NK-92 treated with Interleukin-12 subunit alpha and Interleukin-12 subunit beta, amount 100 ng/mL, for 24 hours (cell line): ENCODE measurements at places on chromosomes 13 and 19.
A peak's percentile ranks its signal among the peaks of the same experiment; 100 is the strongest.

- no peak for DNase-seq
Measured at GRCh38 chr19:47190167-47190727, 40.8 kb downstream of the BBC3 start.

- no peak for DNase-seq
Measured at GRCh38 chr19:40632311-40633036, 31.3 kb downstream of the LTBP4 start.

- DNase-seq = no peak
Measured at GRCh38 chr19:38917516-38917915, 5.5 kb upstream of the CCER2 start.

DNA sequence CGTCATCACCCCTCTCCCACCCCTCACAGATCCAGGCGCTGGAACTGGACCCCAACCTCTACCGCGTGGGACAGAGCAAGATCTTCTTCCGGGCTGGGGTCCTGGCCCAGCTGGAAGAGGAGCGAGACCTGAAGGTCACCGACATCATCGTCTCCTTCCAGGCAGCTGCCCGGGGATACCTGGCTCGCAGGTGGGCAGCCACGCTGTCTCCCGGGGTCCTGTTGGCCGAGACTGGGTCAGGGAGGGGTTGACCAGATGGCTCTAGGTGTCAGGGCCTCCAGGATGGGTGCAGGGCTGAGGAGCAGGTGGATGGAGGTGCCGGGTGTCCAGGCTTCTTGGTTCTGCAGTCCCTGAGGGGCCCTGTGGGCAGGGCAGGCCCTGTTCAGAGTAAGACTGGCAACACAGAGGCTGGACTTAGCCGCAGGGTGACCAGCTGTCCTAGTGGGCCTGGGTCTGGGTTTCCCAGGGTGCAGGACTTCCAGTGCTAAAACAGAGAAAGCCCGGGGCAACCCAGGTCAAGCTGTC lies 58.1 kb downstream of the MYH14 start:
- DNase-seq = no peak

GRCh38 chr13:22235285-22235949 lies 564.5 kb downstream of the FGF9 start:
- DNase-seq = no peak

DNA sequence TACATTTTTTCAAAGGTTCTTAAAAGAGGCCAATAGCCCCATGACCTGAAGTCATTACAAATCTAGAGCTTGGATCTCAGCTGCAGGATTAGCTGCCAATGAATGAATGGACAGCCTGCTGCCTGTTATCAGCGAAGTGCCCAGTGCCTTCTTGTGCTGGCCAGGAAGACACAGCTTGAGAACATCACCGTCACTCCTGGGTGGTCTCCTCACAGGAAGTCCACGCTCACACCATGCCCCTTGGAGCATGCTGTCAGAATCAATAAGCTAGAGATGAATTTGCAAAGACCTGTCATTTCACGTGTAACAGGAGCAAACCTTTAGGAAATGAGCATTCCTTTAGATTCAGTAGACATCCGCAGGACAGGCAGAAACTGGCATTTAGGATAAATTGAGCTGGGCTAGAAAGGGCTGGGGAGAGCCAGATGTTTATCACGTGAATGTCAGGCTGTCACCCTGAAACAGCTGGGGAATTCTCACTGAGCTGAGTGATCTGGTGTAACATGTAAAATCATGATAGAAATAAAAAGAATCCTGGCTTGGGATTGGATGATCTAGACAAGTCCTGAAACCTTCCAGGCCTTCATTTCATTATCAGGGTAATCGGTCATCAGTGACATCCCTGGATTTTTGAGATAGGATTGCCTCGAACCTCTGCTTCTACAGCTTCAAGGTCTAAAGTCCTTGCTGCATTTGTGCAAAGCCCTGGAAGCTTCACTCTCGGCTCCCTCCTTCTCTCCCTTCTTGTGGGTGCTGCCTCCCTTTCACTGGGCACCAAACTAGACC lies 49.9 kb upstream of the MEDAG start:
- DNase-seq = no peak

- no peak for DNase-seq
Measured at GRCh38 chr13:71090990-71091389, 776.0 kb downstream of the DACH1 start.

GRCh38 chr19:41549884-41550283 lies 26.1 kb upstream of the CEACAM21 start:
- DNase-seq = no peak

DNA sequence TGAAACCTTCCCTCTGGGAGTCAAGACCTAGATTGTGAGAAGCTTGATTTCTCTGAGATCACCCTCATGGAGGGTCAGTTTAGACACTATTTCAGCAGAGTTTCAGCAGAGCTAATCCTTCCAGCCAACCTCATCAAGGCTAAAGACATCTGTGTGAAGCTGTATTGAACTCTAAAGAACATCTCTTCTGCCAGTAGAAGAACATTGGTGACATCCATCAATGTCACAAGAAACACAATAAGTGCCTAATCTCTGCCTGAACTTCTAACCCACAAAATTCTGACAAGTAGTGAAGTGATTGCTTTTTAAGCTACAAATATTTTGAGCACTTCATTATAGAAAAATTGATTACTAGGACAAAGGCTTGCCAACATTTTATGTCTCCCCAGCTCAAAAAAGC lies 475.8 kb upstream of the PCDH20 start:
- no peak for DNase-seq

- DNase-seq = no peak
Measured at GRCh38 chr19:2922987-2923386, 21.8 kb downstream of the ZNF77 start.

- DNase-seq = no peak
Measured at GRCh38 chr13:39767791-39768517, 112.5 kb downstream of the COG6 start.

GRCh38 chr19:10544242-10544752 lies 593 bp downstream of the ATG4D start:
- DNase-seq = no peak

DNA sequence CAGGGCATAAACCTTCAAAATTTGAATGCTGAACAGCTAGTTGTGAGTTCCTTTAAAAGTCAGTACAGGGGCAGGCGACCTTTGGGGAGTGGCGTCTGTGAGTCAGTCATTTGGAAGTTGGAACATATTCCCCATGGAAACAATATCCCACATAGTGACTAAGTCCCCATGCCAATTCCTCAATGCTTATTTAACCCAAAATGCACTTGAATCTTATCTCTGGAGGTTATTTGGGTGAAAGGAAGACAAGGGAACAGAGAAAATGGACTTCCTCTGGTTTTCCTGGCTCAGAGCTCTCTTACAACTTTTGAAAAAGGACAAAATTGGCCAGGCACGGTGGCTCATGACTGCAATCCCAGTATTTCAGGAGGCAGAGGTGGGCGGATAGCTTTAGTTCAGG lies 479.2 kb upstream of the NBEA start:
- no peak for DNase-seq

DNA sequence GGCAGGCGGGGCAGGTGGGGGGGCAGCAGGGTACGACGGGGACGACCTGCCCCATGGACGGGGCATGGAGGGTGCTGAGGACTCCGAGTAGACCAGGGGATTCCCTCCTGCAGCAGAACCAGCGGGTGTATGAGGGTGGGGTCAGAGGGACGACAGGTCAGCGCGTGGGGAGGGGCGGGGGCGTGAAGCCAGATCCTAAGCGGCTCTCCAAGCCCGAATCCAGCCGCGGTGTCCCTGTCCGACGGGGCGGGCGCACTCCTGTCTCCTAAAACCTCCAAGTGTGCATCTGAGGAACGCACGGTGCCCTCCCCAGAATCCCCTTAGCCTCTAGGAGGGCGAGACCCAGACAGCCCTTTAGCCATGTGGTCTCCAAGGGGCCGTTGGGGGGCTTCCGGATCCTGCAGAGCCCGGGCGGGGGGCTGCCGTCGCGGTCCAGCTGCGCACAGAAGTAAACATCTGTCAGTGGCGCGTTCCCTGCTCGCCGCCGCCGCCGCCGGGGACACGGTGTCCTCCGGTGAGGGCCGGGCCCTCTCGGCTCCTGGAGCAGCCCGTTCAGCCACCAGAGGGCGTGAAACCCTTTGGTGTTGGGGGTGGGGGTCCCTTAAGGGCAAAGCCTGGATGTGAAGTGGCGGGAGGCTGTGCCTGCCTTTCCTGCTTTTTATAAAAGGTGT lies 730 bp downstream of the NRTN start:
- DNase-seq = no peak

GRCh38 chr13:114058051-114058867 lies 74.2 kb downstream of the RASA3 start:
- no peak for DNase-seq

DNA sequence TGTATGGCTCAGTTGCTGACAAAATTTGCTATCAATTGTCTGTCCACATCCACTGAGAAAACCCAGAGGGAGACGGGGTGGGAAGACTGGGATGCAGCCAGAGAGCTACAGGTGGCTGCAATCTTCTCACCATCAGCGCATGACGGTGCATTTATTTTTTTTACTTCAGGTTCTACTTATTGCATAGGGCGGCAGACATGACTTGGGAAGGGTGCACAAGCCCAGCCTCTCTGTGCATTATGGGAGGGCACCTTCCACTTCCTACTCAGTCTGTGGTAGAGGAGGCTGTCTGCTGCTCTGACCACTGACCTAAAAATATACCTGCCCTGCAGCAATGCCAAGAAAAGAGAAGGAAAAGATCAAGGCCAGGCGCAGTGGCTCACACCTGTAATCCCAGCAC lies 73.1 kb downstream of the ABCC4 start:
- no peak for DNase-seq

- no peak for DNase-seq
Measured at GRCh38 chr19:40622773-40623075, 21.6 kb downstream of the LTBP4 start.

- DNase-seq = no peak
Measured at GRCh38 chr19:30690935-30691818, 319.0 kb downstream of the ZNF536 start.

GRCh38 chr13:98504029-98504351 lies 72.9 kb downstream of the STK24 start:
- no peak for DNase-seq

GRCh38 chr19:51460164-51460992 lies 2.1 kb upstream of the SIGLEC8 start:
- DNase-seq = no peak

GRCh38 chr19:48419158-48419920 lies 25.9 kb downstream of the GRIN2D start:
- DNase-seq = peak; percentile 71

DNA sequence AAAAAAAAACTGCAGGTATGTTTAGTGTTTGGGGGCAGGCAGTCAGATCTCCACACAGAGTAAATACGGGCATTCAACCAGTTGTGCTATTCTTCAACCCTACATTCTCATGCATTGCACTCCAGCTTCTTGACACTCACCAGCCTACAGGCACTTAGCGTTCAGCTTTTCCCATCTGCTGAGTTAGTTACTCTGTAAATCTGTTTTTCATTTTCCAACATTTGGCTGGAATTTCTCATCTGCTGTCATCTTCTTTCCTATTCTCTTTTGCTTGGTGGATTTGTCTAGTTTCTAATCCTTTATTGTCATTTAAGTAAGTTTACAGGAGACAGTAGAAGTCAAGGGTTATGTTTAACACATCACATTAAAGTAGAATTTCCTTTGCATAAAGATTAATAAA lies 1318.9 kb downstream of the OLFM4 start:
- no peak for DNase-seq

- DNase-seq = no peak
Measured at GRCh38 chr19:1098177-1099051, 3.2 kb upstream of the POLR2E start.

DNA sequence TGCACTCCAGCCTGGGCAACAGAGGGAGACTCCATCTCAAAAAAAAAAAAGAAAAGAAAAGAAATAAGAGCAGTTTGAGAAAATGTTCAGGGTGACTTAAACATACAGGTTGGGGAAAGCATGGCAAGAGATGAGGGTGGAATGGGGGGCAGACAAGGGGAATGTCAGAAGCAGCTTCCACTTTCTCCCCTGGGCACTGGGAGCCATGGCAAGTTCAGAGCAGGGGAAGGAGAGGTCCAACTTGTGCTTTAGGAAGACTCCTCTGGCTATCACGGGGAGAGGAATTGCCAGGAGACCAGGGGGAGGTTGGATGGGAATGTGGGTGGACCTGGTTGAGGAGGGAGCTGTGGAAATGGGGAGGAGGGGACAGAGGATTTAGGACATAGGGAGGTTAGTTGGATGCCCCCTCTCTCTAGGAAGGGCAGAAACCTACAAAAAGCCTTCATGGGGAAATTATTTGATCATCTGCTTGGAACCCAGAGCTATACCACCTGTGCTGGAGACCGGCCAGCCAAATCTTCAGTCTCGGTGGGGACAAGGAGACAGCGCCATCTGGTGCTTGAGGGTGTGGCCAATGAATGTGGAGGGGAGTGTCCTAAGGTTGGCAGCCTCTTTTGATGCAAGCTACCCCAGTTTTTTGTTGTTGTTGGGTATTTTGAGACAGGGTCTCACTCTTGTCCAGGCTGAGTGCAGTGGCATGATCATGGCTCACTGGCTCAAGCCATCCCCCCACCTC lies 7.3 kb upstream of the STRN4 start:
- peak; percentile 12 for DNase-seq
